ENCODE measurements at places on chromosomes 2 and 18.
A peak's percentile ranks its signal among the peaks of the same experiment; 100 is the strongest.

DNA sequence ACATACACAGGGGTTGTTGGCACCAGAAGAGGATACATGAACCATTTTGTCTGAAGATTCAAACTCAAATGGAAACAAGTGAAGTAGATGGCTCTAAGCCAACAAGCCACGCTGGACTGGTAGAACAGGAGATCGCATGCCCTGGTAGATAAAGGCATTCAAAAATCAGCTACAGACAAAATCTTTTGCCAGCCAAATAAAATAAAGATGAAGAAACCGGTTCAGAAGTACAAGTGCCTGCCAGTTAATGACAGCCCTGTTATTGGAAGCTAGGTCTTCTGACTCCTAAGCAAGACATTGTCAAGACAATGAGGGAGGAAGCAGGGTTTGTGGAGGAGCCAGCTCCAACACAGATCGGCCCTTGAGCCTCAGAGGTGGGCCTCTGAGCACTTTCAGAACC is 52.3 kb downstream of the EHD3 start:
- no peak for DNase-seq

- DNase-seq = no peak
Measured at GRCh38 chr2:207783514-207783913, 13.8 kb upstream of the FZD5 start.

DNA sequence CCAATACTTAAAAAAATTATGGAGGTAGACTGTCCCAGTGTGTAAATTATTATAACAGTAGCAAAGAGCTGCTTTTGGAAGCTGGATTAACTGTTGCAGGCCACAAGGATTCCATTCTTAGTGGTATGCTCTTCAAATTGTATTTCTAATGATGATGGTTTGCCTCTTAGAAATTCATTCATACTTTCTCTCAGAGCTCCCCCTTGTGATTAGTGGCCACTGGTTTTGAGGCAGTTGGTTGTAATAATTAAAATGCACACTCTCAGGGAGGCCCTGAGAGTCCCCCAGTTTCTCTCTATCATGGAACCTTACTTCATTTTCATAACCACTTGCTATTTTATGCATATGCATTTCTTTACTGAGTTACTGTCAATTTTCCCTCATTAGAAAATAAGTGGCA is 122.5 kb downstream of the PLA2R1 start:
- DNase-seq = no peak

DNA sequence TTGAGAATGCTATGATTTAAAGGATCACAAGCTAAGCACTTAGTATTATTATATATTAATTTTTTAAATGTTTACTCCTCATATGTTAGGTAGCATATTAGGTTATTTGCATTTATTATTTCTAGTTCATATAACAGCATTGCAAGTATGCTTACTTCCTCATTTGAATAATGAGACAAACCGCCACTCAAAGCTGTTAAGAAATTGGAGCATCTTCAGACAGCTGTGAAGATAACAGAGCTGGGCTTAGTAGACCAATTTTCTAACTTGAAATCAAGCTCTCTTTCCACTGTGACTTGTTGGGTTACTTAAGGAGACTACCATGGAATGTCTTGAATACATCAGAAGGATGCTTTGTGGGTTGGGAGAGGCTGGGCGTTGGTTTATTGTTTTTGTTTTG is 139.3 kb downstream of the ASXL3 start:
- DNase-seq = no peak

- DNase-seq = no peak
Measured at GRCh38 chr2:234472155-234472554, 24.7 kb downstream of the ARL4C start.

- DNase-seq = no peak
Measured at GRCh38 chr2:142398212-142398611, 267.4 kb upstream of the LRP1B start.

DNA sequence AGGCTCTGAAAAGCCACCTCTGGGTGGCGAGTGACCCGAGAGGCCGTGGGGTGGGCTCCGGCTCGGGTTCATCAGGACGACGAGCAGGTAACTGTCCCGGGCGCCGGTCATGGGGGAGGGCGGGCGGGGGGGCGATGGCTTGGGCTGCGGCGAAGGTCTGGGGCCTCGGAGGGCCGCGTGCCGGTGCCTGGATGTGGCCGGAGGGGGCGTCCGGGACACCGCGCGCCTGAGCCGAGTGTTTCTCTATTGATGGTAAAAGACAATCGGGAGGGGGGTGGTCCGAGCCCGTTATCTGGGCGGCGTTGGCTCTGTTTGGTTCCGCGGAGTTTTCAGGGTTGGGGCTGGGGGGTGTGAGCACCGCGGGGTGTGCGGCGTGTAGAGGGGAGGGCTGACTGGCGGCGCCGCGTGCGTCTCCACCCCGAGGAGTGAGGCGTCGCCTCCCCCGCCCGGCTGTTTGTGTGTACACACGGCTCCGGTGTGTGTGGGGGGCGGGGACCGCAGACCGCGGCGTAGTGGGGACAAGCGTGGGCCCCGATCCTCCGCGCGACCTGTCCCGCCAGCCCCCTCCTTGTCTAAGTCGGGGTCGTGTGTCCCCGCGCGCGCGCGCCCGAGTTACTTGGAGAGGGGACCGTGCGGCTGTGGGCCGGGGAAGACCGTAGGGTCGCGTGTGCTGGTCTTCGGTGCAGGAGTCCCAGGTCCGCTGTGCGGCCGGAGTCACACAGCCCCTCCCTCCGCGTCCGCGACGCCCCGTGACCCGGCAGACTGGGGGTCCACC is 1.6 kb downstream of the CTIF start:
- DNase-seq = peak; percentile 47

DNA sequence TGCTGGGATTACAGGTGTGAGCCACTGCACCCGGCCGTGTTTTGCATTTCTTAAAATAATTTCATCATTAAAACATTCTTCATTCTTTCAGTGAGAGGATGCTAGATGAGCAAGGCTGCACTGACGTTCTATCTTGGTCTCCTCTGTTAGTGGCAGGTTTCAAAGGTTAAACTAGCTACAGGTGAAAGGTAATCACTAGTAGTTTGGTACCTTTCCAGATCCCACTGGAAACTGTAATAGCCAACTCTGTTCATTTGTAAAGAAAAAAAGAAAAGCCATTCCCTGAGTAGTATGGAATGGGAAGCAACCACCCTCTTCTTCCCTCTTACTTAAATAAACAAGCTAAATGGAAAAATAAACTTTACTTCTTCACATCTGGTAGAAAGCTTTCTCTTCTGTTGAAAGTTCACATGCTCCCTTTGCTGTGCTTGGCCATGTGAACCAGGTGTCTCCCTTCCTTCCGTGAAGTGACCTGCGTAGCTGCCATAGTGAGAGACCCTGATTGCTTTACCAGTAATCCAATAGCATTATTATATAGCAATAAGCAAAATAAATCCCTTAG is 94.0 kb downstream of the GREB1L start:
- DNase-seq = no peak

GRCh38 chr2:108588070-108588668 is 53.9 kb downstream of the LIMS1 start:
- DNase-seq = no peak
